Keratinocyte (primary cell): ENCODE measurements at places on chromosomes 13 and 19.
A peak's percentile ranks its signal among the peaks of the same experiment; 100 is the strongest.

DNA sequence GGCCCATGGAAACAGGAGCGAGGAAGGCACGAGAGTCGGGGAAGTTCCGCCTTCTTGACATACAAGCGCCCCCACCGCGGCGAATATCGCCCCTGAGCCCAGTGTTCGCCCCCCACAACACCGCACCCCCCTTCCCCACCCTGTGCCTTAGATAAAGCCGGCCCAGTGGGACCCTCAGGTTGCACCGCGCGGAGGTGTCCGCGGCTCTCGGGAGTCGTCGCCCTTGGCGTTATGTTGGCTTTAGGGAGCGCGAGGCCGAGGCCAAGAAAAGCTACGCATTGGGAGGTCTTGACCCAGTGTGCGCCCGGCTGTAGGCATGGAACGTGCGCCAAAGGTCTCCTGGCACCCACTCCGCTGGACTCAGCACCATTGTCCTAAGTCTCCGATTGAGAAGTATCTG lies 603 bp upstream of the ZNF132 start:
- DNase-seq, result no peak

DNA sequence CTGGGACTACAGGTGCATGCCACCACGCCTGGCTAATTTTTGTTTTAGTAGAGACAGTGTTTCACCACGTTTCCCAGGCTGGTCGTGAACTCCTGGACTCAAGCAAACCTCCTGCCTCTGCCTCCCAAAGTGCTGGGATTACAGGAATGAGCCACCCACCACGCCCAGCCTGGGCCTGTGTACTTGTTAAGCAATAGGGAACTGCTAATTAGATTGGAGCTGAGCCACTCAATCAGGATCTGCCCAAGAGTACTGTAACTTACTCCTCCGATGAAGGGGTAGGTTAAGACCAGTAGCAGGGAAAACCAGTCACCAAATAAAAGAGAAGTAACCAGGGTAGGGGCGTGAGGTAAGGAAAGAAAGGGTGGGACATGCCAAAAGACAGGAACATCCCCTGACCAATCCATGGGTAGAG lies 2.3 kb downstream of the DDX39A start:
- no peak for DNase-seq

DNA sequence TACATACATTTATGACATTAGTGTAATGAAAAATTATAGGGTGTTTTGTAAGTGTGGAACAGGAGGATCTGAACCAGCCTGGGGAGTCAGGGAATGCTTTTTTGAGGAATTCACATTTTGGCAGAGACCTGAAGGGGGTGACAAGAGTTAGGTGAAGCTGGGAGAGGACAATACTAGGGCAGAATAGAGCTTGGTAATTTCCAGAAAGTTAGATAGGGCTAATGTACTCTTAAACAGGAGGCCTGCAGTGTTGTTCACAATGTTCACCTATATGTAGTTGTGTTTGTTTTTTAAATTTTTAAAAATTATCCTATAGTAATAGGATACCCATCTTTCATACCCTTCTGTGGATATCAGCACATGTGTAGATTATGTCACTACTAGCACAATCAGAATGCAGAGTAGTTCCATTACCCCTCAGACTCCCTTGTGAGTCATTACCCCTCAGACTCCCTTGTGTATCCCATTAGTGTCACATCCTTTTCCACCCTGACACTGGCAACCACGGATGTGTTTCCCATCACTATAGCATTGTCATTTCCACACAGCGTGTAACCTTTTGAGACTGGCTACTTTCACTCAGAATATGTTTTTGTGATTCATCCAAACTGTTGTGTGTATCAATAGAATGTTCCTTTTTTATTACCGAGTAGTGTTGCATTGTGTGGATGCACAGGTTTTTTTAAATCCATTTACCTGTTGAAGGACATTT lies 43.1 kb downstream of the PCCA start:
- peak; percentile 40 for DNase-seq

DNA sequence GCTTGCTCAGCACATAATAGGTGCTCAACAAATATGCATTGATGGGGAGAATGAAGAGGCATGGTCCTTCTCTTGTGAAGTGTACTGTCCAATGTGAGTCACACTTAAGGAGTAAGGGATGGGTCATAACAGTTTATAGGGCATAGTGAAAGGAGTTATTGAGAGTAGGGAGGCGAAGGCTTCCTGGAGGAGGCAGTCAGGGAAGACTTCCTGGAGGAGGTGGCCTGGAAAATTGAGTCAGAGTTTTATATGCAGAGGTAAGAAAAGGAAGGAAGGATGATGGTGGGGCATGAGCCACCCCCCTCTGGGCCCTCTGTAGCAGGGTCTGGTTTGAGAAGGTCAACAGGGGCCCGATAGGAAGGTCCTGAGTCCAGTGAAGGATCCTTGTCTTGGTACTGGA lies 57.0 kb upstream of the ZNF536 start:
- DNase-seq, result no peak

- no peak for DNase-seq
These were observed 125.4 kb downstream of the FGF14 start for GRCh38 chr13:102276404-102276803.
